NCI-H774 (cell line): ENCODE measurements at places on chromosomes 6 and 20.

DNA sequence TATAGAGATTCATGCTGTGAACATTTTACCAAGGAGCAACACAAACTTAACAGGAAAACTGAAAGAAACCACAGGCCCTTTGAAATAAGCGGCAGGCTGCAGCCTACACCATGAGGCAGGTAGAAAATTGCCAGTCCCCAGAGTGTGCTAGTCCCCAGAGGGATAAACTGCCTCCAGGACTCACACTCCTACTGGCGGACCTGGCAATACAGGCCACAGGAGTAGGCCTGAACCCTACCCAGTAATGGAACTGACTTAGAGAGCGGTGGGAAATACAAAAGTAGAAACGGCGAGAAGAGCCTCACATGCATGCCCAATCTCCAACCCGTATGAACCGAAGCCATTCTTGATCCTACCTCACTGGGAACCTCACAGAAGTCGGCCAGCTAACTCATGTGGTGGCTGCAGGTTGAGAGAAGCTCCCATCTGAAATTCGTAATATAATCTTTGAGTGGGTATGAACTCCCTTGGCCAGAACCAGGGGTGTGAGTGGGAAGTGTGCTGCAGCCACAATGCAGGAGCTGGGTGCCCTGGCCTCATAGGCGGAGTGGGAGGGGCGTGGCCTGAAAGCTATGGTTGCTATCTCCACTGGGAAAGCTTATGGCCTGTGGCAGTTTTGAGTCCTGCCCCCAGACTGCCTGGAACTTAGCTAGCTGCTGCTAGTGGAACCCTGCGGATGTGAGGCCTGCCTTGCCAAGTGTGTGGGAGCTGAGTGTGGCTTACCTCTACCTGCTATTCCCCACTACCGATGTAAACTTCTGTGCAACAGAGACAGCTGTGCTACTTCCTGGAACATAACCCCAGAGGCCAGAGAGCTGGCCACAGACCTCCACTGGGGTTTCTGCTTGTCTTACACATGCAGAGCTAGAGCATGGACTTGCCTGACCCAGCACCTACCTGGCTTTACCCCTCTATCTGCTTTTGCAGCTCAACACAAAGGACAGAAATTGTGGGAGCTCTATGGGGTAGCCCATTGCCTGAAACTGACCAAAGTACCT is 146.5 kb upstream of the COL21A1 start:
- no peak for DNase-seq

- DNase-seq = no peak
Observed at GRCh38 chr6:159890792-159891191, at the start of gene MAS1. Gene MAS1 (plus strand): TSS chr6:159890988. CDS start chr6:159906956, 15,968 bp downstream.

GRCh38 chr6:138572167-138572875 is 73.0 kb upstream of the NHSL1 start:
- DNase-seq = peak; percentile 89

DNA sequence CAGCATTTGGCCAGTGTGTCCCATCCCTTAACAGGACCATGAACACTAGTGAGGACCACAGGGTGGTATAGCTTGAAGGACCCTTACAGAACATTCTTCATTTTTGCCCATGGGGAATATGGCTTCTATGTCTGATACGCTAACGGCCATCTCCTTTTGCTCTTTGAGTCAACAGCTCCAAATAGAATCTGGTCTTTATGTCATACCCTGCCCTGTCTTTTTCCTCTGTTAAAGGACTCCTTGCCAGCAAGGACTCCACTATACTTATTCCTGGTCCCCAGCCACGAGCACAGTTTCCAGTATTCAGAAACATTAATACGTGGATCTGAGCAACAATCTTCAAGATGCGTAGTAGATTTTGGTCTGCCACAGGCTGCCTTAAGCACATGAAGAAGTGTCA is 22.5 kb downstream of the SERPINB1 start:
- no peak for DNase-seq

DNA sequence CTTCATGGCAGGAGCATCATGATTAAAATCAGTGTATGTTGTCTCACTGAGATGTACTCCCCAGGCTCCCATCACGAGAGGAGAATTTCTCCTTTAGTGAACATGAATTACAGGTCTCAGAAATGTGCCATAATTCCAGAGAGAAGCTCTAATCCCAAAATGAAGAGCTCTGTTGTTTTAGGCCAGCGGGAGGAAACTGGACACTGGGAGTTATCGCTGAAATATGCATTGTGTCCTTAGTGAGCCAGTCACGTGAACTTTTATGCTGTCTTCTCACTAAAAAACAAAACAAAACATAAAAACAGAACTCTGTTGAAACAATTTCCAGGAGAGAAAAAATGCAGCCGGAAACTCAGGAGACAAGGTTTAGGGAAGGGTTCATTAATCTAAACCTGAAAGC is 315.7 kb upstream of the NT5E start:
- no peak for DNase-seq

GRCh38 chr20:62627901-62628612 is 14.2 kb upstream of the SLCO4A1 start:
- DNase-seq = no peak

- no peak for DNase-seq
Observed at GRCh38 chr6:82865461-82865860, 200.2 kb downstream of the UBE3D start.
